ENCODE measurements at places on chromosomes 2 and 18. TPM values are rescaled to one million over a fixed set of nuclear protein-coding genes. Genes with fewer than 3 reads are reported as not detected.

GRCh38 chr2:30865892-30866681 lies 58.8 kb upstream of the CAPN13 start:
- DNase-seq = no peak

SLC5A7 gene
- polyA plus RNA-seq = 0.07 TPM

DNA sequence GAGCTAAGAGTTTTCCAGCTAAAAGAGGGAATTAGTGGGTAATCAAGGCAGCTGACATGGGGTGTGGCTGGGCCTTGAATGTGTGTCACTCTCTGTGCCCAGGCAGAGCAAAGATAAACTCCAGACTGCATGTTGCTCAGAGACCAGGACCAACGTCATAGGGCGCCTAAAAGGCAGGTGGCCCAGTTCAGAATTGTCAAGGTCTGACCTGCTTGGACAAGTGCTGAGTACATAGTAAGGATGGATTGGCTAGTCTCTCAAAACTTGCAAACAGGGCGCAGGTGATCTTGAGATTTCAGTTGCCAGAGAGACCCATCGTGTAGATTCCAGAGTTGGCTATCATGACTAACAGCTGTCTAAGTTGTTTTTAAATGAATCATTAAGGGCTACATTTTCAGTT lies 19.0 kb downstream of the CLUL1 start:
- no peak for DNase-seq

TUBB8B gene
- 0.36 TPM for polyA plus RNA-seq

PTPRM gene
- polyA plus RNA-seq = 99.6 TPM
